Dorsolateral prefrontal cortex (tissue), 122 donors: ENCODE measurements at places on chromosomes 2 and 18.
A peak's percentile ranks its signal among the peaks of the same experiment; 100 is the strongest.

- no peak for DNase-seq
Observed at GRCh38 chr2:218381916-218382366, at the start of gene SLC11A1. TSS of gene SLC11A1 (plus strand) at chr2:218382273. CDS start at chr2:218382369, 96 bp downstream.

DNA sequence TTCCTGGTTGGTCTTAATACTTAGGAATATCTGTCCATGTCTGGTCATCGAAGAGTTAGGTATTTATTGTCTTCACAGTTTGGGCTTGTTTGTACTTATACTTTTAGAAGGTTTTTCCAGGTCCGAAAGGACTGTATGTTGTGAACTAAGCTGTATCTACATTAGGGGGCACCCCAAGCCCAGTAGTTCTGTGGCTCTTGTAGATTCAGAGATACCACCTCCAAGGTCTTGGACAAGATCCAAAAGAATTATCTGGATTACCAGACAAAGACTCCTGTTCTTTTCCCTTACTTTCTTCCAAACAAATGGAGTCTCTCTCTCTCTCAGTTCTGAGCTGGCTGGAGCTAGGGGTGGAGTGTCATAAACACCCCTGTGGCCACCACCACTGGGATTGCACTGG, 328.7 kb downstream of the ZNF804A start:
- DNase-seq, result no peak

DNA sequence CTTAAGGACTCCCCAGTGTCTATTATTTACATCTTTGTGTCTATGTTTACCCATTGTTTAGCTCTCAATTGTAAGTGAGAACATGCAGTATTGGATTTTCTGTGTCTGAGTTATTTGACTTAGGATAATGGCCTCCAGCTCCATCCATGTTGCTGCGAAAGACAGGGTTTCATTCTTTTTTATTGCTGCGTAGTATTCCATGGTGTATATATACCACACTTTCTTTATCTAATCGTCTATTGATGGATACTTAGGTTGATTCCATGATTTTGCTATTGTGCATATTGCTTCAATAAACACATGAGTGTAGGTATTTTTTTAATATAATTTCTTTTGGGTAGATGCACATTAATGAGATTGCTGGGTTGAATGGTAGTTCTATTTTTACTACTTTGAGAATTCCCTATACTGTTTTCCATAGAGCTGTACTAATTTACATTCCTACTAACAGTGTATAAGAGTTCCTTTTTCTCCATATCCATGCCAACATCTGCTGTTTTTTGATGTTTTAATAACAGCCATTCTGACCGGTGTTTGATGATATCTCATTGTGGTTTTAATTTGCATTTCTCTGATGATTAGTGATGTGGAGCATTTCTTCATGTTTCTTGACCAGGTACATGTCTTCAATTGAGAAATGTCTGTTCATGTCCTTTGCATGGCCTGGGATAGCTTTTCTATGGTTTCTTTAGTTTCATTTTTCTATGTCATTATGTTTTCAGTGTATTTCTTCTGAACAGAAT, 21.8 kb downstream of the MTCL1 start:
- DNase-seq, result no peak

DNA sequence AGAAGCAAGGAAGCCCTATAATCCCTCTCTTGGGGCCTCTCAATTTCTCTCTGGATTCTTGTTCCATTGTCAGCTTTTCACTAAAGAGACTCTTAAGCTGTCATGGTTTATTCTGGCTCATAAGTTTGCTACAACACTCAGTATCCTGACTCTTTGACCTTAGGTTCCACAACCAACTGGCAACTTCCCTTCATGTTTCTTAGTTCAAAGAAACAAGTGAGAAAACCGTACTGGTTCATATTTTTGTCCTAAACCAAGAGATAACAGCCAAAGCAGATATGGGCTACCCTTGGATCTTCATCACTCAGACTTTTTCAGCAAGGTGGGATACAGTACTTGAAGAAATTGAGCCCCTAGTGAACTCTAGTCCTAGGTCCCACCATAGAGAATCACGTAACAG, 109.9 kb upstream of the CRIM1 start:
- DNase-seq, result no peak

- no peak for DNase-seq
Observed at GRCh38 chr2:238596571-238597551, 170.1 kb downstream of the ASB1 start.

- no peak for DNase-seq
Observed at GRCh38 chr2:184346338-184346862, 251.9 kb upstream of the ZNF804A start.

DNA sequence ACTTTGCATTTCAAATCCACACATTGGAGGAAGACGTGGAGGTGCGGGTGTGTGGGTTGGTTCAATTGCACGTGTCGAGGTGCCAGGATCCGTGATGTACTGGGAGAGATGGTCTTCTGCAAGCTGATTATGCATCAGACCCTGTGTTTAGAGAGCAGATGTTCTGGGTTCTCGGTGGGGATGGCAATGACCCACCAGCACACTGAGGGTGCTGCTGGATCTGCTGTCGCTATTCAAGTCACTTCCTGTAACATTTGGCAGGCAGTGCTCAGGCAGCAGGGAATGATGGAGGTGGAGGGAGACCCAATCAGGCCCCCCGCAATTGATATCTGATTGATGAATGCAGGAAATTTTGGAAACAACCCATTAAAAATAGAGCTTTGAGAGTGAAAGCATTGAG, 830.1 kb upstream of the POU3F3 start:
- DNase-seq, result no peak

- DNase-seq, result no peak
Observed at GRCh38 chr18:63731215-63731614, 28.5 kb downstream of the SERPINB11 start.

- DNase-seq, result no peak
Observed at GRCh38 chr2:186746584-186746983, 52.7 kb downstream of the FAM171B start.

- DNase-seq, result no peak
Observed at GRCh38 chr2:233447506-233448219, 93.4 kb downstream of the DGKD start.

DNA sequence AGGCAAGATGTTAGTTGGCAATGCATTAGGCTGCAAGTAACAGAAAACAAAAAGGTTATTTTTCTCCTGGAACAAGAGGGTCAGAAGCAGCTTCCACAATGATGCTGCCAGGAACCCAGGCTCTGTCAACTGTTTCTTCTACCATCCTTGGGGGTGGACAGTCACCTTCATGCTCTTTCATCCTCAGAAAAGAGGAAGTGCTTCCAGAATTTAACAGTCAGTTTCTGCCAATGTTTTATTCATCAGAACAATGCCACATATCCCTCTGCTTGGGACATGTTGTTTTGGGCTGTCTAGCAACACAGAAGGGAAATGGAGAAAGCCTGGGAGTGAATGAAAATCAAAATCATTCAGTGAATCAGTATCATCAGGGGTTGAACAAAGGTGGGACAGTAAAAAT, 7.1 kb downstream of the TMEM182 start:
- no peak for DNase-seq

DNA sequence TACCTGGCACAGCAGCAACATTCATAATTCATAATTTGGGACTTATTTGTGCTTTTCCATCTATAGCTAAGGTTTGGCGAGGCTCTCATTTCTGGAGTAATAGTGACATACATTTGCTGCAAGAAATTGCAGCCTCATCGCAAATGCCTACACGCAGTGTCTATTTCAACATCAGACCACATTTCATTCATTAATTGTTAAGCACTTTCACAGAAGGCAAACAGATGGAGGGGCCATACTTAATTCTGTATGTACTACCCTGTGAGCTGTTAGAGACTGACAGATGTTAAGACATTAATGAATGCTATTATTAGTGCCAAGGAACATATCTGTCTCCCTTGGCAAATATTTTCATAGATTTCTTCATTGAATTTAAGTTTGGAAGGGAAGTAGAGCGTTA, 125.7 kb downstream of the UXS1 start:
- DNase-seq, result no peak

DNA sequence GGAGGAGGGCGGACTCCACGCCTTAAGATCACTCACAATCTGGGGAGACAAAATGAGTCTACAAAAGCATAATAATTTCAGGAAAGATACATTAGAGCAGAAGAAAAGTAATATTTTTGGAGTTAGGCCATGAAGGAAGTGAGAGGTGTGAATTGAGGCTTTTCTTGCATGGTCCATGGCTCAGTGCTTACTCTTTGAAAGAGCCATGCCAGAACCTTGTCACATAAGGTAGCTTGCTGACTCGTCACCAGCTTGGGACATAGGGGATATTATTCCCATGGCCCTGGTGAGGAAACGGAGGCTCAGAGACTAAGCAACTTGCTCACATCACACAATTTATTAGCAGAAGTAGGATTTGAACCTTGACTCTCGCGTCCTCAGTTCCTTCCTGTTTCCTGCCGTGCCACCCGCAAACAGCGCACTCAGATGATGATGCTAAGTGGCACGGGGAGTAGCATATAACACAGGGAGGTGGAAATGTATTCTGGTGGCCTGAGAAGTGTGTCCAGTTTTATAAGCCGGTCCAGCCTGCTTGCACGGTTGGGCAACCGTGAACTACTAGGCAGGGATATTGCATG, 312.2 kb upstream of the EPAS1 start:
- no peak for DNase-seq

- no peak for DNase-seq
Observed at GRCh38 chr2:106638043-106638442, 150.9 kb downstream of the CD8B2 start.

GRCh38 chr2:75790814-75791467, 80.2 kb upstream of the GCFC2 start:
- no peak for DNase-seq

DNA sequence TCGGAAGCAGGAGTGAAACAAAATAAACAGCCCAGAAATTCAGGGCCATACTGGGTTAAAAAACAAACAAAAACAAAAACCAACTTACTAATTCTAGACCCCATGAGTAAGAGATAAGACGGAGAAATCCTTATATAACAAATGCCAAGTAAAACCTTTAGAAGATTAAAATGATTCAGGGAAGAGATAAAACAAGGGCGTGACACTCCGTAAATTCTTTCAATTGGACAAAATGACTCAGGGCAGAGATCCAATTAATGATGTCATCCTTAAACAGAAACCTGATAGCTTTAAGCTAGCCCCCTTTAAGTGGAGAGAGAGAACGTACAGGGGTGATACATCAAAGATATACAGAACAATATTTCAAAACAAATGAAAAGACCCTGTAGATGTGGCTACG, 317.4 kb downstream of the NBAS start:
- DNase-seq, result no peak

GRCh38 chr2:237256887-237257286, 157.1 kb downstream of the COL6A3 start:
- no peak for DNase-seq

DNA sequence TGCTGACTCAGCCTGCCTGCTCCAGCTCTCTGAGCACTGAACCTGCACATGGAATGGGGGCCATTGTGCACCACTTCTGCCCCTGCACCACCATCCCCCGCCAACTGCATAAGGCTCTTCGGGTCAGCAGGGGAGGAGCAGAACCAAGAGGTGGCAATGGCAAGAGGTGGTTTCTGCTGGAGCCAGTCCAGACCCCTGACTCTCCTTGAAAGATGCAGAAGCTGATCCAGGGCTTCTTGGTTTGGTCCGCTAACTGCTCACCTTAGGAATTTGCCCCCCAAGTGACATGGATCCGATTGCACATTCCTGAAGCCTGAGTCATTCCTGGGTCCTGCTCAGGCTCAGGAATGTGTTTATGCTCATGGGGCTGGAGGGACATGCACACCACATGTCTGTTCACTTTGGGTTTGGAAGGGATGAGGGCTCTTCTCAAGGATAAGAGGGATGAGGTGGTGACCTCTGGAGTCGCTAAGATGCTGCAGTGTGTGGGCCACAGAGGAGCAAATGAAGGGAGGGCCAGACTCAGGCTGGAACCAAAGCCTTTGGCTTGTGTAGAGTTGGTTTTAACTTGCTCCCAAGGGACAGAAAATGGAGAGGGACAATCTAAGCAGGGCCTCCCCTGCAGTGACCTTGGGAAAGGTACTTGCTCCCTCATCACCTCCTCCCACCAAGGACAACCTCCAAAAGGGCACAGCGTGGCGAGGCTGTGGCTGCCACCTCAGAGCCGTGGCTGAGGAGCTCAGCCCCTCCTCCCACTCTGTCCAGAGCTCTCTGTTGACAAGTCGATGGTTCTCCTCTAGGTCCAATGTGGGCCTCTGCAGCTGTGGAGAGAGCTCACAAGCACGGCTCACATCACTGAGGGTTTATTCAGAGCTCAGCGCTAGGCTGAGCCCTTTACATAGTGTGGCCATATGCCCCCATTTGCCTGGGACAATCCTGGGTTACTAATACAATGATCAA, 66.2 kb downstream of the HS1BP3 start:
- DNase-seq, result peak; percentile 87

GRCh38 chr2:158061763-158062162, 39.9 kb upstream of the UPP2 start:
- DNase-seq, result no peak

DNA sequence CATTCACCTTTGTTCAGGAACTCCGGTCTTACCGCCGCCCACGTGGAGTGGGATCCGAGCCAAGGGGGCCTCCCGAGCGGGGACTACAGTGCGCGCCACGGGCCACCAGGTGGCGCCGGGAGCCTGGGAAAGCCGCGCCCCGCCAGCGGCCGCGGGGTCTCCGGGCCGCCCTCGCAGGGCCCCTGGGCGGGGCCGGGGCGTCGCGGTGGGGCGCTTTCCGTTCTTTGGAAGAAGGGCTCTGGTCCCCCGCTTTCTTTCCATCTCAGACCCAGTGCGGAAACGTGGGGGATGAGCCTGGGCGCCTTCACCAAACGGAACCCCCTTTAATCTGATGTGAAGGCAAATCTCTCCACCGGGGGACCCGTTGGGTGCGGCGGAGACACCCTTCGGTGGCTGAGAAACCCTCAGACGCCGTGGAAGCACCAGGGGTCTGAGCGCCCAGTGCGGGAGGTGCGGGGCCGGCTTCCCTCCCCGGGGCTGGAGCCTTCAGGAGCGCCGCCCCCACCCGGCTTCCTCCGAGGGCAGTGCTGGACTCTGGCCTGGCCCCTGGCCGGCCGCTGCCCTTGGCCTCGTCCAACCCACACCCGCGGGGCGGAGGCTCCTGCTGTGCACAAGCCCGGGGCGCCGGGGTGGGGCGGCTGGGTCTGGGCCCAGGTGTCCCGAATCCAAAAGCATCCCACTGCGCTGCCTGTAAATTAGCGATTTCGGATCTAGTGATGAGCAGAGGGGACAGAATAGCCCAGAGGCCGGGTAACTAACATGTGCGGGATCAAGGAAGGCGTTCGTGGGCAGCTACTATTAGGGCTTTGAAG, 44.6 kb downstream of the GORASP2 start:
- DNase-seq, result peak; percentile 86

DNA sequence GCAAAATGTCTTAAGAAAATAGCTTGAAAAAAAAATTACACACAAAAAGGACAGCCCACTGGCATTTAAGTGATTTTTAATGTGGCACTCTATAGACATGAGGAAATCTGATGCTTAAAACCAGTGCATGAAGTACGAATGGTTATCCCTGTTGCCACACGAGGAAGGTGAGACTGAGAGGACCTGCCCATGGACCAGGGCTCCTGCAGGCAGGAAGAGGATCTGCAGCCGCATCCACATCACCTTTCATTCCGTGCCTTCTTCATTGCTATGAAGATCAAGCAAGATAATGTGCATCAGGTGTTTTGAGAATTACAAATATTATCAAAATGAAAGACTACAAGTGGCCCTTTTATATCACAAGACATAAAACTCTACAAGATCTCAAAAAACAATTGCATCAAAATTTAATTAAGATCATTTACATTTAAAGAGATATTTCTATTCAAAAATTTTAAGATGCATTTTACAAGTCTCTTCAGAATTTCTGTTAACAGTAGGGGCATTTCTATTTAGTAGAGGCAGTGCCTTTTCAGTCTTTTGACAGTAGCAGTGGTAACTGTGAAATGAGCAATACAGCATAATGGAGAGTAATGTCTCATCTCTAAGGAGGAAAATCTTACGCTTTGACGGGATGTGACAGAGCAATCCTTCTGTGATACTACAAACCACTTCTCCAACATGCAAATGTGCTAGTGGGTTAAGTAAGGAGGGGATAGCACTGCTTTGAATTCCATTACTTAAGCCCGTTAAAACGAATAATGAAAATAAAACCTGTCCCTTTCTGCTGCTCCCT, 83.4 kb downstream of the SLC5A7 start:
- no peak for DNase-seq
